Stimulated activated CD4-positive, alpha-beta T cell treated with anti-CD3 and anti-CD28 coated beads, Interleukin-4, amount 100 ng/mL, for 4 hours (primary cell): ENCODE measurements at places on chromosomes 3 and 15.

DNA sequence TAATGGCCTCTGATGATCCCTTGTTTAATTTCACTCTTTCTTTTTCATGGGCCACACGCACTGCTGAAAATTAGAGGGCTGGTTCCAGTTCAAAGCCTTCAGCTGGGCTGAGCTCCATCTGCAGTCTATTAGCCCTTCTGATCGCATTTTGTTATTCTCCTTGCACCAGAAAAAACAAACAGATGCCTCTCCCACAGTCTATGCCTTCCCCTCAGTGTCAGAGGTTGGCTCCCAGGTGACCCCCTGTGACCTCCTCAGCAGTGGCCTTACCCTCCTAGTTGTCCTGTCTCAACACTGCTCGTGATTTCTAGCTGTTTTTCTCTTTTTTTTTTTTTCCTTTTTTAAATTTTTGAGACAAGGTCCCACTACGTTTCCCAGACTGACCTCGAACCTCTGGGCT lies 77.1 kb upstream of the PRTG start:
- no peak for DNase-seq

DNA sequence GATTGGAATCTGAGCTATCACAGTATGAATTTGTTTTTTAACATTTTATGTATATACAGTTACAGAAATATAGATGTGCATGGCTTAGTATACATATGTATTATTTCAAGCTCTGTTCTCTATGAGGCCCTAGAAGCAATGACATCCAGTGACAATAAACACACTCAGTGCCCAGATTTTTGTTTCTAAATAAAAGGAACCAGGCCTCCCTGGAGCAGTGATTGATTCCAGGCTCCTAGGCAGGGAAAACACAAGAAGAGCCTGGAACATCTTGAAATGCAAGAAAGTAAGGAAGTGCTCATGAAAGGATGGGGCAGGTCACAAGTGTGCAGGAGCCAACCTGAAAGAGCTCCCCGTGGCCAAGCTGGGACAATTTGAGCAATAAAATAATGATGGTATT lies 18.5 kb upstream of the CGNL1 start:
- no peak for DNase-seq

DNA sequence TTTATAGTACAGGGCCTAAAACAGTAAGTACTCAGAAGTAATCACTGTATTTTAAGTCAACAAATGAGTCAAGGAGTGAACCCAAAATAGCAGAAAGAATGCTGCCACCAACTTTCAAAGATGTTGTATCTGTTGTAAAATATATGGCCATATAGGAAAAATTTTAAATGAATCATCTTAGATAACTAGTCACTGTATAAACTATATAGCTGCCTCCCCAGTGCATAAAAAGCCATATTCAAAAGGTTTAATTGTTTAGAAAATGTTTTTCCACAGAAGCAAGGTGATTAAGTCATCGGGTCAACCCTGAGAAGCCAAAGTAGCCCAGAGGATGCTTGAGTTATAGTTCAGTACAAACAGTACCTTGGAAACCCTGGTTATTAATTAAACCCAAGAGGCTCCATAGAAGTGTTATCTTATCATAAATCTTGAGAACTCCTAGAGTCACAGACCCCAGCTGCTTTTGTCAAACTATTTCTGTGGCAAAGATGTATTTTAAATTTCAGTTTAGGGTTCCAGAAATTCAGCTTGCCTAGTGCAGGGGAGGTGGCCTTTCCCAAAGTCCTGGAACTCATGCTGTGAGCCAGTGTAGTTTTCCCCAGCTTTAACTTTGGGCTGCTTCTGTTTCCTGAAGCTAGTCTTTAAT lies 39.2 kb downstream of the MBNL1 start:
- DNase-seq, result no peak

DNA sequence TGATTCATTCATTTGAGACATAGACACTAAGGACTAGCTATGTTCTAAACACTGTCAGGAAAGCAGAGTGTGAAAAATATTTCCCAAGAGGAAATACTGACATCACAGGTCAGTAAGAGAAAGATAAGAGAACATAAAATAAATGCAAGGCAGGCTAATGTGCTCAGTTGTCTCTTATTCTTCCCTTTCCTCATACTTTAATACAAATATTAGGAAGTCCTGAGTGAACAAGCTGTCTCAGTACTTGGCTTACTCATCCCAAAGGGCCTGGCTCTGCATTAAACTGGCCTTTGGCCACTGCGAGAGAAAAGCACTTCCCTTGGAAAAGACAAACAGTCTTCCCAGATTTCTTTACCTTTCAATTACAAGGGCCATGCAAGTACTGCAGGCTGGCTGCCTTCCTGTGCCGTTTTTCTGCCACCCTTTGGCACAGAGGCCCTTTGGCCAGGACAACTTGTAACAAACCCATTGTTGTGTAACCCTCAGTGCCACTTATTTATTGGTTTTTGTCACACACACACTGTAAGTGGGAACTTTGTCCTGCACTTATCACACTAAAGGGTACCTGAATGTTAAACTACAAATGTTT lies 31.7 kb downstream of the EDC3 start:
- no peak for DNase-seq

- no peak for DNase-seq
Observed at GRCh38 chr3:196989721-196990262, 21.2 kb upstream of the PIGZ start.

DNA sequence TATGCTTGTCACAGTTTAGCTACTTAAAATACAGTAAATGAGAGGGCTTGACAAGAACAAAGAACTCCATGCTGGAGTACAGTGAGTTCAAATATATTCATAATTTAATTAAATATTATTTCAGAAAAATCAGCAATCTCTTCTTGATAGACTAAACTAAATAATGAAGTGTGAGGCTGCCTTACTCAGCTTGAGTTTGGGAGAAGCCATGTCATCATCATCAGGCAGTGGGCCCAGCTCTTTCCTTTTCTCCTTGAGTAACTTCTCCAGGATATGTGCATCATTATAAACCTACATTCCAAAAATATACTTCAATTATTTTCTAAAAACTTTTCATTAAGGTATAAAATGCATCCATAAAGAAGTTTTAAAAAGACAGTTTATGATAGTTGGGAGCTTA lies 70.5 kb downstream of the PBRM1 start:
- no peak for DNase-seq

DNA sequence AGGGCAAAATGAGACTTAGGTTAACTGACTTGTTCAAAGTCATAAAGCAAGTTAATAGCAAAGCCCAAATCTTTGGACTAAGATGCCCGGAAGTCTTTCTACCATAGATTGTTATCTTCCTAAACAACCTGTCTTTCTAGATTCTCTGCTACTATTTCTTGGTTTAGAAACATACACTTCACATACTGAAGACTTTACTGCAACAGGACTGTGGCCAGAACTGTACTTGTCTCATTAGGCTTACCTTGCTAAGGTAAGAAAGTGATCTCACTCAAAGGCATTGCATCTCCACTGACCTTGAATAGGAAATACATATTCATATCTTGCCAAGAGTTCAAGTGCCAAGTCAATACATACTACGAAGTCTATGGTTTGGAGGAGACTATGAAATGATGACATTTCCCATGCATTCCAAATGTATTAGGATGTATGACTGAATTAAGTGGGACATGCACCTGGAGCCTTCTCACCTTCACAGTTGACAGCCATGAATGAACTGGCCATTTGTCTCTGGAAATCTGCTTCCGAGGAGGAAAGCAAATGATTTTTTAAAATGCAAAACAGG lies 5.0 kb downstream of the ZDHHC3 start:
- no peak for DNase-seq

DNA sequence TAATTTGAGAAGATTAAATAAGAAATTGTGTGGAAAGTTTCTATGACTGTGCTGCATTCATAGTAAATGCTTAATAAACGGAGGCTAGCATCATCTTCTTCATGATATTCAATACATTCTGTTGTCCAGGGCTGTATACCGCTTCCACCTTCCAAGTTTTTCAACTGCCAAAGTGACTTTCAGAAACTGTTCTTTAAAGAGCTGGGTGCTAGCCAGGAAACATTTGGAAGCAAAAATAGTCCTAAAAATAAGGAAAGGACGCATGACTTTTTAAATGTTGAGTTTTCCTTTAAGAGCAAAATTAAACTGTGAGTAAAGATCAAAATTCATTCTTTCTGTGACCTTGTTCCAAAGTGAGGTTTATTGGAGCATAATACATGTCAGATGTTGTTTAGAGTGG lies 9.4 kb upstream of the ERC2 start:
- no peak for DNase-seq

- no peak for DNase-seq
Observed at GRCh38 chr3:48405343-48405881, 24.5 kb downstream of the PLXNB1 start.

GRCh38 chr15:63509056-63509954 lies 4.9 kb downstream of the USP3 start:
- no peak for DNase-seq

DNA sequence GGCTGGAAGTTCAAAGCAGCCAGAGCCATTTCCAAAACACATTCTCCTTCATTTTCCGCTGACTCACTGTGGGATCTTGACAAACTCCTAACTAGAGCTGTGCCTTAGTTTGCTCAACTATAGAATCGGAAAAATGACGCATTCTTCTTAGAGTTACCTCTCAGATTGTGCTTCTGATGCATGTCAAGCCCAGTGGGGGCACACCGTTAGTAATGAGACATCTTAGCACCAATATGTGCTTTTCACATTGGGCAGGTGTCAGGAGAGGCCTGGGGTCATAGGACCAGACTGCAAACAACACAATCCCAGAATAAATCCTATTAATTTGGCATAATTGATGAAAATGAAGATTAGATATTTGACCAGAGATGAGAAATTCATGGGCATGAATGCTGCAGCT lies 71.3 kb upstream of the UBE3A start:
- no peak for DNase-seq

DNA sequence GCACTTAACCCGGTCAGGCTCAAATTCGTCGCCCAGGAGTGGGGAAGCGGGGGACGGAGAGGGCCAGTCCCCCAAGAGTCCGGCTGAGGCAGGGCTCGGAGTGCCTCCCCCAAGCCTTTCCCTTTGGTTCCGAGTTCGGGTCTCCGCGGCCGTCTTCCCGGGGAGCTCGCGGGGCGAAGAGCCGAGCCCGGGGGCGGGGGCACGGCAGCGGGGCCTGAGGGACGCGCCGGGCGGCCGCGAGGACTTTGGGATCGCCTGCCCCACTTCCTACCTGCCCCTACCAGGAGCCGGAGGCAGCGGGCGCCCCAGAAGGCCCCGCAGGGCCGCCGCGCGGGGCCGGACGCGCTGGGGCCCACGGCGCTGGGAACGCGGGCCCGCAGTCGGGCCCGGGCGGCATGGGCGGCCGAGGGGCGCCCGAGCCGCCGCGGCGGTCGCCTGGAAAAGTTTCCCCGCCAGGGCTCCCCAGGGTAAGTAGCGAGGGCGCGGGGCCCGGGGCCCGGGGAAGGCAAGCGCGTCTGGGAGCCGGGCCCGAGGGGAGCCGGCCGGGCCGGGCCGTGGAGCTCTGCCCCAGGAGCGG lies 2.8 kb downstream of the FURIN start:
- DNase-seq, result no peak

- no peak for DNase-seq
Observed at GRCh38 chr15:66955871-66956585, 109.4 kb upstream of the SMAD3 start.

DNA sequence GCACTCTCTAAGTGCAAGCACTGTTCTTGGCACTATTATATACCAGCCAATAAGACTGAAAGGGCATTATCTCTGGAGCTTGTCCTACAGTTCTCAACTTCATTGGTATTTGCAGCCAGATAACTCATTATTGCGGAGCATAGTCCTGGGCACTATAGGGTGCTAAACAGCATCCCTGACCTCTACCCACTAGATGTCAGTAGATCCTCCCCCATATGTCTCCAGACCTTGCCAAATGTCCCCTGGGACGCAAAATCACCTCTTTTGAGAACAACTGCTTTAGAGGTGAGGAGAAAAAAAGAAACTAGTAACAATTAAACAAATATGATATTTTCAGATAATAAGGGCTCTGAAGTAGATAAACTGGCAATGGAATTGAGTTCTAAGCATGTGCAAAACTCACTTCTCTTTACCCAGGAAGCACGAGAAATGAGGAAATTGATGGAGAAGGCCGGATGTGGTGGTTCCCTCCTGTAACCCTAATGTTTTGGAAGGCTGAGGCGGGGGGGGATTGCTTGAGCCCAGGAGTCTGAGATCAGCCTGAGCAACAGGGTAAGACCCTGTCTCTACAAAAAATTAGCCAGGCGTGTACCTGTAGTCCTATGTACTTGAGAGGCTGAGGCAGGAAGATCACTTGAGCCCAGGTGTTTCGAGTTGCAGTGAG lies 61.4 kb downstream of the FRMD4B start:
- no peak for DNase-seq

DNA sequence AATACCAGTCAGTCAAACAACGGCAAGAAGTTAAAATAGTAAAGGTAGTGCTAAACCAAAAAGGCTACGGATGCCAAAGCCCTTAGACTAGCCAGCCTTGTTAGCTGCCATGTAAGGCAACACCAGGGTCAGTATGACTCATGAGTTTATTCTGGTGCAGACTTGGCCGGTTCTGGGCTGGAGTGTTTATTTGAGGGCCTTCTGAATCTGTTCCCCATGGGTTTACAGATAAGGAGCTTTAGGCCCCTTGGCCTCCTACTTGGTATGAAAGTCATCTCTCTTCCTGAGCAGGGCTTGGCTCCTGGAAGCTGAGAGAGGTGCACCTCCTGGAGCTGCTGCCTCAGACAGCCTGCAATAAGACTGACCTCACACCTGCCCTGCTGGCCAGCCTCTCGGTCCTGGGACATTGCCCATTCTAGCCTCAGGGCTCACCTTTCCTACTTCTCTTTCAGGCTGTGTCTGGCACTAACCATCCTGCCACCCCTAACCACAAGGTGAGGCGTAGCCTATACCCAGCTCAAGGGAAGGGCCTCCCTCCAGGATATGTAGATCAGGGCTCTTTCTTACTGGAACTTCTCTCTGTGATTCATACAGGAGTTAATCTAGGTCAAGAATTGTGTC lies 10.4 kb upstream of the RTP1 start:
- no peak for DNase-seq

DNA sequence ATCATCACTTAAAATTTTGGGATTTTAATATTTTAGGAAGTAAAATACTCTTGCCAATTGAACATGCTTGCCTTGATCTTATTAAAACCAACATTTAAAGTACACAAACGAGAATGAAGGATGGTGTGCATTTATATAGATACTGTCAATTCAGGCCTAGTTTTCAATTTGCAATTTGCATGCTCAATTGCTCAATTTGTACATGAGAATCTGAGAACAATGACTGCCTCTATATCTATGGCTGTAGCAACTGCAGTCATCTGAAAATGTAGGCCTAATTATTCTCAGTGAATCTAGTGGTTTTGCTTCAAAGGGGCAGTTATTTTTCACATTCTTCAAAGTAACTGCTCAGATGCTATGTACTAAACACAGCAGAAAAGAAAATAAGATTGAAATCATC lies 18.8 kb downstream of the ZBBX start:
- no peak for DNase-seq

DNA sequence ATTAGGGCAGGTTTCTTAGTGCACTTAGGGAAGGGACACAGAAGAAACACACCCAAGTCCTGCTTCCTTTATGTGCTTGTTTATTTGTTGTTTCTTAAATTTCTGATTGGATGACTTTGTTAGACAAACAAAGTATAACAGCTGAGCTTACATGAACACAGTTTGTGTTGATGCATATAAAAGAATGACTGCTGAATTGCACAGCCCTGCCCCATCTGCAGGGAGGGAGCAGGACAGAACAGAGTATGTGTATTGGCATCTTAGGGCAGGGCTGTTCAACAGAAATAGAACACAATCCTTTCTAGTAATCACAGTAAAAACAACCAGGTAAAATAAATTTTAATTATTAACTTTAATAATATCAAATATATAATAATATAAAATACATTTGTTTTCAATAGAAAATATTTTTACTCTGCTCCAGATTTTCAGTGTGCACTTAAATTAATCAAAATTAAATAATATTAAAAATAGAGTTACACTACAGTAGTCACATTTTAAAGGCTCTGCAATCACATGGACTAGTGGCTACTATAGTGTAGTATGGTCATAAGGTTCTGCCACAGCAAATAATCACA lies 198.4 kb downstream of the ZNF621 start:
- no peak for DNase-seq
